ENCODE measurements at places on chromosomes 1 and 21.
A peak's percentile ranks its signal among the peaks of the same experiment; 100 is the strongest.

- DNase-seq = no peak
Measured at GRCh38 chr21:44935533-44935927, 4.3 kb upstream of the SLX9 start.

GRCh38 chr21:35398346-35398982 lies 349.4 kb upstream of the RUNX1 start:
- DNase-seq = no peak

- no peak for DNase-seq
Measured at GRCh38 chr1:109502364-109502851, 7.1 kb downstream of the AMIGO1 start.

DNA sequence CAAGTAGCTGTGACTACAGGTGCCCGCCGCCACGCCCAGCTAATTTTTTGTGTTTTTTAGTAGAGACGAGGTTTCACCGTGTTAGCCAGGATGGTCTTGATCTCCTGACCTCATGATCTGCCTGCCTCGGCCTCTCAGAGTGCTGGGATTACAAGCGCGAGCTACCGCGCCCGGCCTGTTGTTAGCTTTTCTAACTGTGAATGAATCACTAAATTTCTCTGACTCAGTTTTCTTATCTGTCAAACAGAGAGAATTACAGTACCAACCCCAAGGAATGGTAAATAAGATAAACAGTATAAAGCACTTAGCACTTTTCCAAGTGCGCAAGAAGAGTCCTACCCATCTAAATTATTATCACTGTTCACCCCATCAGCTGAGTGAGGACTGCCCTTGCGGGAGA lies 193.6 kb downstream of the VAV3 start:
- no peak for DNase-seq

DNA sequence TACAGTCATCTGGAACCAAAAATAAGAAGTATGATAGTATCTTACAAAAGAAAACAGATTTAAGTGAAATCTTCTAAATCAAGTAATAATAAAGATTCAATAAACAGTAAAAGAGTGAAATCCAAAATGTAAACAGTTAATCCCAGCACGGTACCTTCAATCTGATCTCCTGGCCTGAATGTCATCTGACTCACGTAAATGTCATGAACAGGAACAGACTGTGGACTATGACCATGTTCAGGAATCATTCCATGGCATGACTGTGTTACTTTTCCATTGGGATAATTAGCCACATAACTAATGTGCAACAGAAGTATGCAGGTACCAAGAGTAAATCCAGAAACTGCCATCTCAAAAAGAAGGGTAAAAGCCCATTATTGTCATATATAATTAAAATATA lies 18.0 kb downstream of the FRRS1 start:
- DNase-seq = no peak

GRCh38 chr1:214623430-214623829 lies 20.4 kb downstream of the CENPF start:
- DNase-seq = no peak

DNA sequence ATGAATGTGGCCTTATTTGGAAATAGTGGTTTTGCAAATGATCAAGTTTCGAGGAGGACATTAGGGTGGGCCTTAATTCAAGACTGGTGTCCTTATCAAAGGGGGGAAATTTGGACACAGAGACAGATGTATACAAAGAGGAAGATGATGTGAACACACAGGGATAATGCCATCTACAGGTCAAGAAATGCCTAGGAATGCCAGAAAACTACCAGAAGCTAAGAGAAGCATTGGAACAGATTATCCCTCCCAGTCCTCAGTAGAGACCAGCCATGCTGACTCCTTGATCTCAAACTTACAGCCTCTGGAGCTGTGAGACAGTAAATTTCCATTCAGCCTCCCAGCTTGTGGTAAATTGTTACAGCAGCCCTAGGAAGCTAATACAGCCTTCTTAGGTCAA lies 151.4 kb downstream of the PTGER3 start:
- DNase-seq = no peak

- no peak for DNase-seq
Measured at GRCh38 chr1:43225168-43225567, 44.6 kb upstream of the TMEM125 start.

GRCh38 chr1:111847466-111847865 lies 91.8 kb downstream of the DDX20 start:
- no peak for DNase-seq

- no peak for DNase-seq
Measured at GRCh38 chr1:29607236-29607635, 370.9 kb downstream of the PTPRU start.

GRCh38 chr1:203476216-203476814 lies 709 bp downstream of the PRELP start:
- no peak for DNase-seq

- no peak for DNase-seq
Measured at GRCh38 chr1:202105571-202106339, 17.0 kb upstream of the GPR37L1 start.

DNA sequence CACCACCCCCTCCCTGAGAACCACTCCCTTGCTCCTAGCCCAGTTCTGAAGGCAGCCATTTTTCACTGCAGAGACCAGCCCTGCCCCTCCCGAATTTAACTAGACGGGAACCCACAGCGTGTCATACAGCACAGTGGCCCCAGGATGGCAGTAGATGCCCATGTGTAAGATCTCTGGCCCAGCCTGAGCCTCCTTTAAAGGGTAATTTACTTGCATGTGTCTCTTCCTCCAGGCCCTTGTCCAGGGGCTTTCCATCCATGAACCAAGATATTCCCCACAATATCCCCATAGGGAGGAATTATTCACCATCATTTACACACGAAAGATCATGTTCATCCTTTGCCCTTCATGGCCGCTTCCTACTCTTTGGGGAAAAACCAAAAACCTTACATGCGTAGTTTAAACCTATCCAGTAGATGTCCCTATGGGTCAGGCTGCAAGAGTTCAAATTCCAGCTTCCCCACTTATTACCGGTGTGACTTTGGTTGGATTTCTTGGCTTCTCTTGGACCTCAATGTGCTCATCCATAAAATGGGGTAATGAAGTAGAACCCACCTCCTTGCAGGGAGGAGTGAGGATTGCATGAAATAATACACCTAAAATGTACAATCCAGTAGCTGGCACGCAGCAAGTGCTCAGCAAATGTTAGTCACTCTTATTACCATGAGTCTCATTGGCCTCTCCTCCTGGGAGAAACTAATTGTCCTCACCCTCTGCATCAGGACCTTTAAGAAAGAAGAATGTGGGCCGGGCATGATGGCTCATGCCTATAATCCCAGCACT lies 4.0 kb upstream of the LACTBL1 start:
- peak; percentile 60 for DNase-seq

GRCh38 chr1:57672346-57673140 lies 248.7 kb upstream of the DAB1 start:
- DNase-seq = no peak

DNA sequence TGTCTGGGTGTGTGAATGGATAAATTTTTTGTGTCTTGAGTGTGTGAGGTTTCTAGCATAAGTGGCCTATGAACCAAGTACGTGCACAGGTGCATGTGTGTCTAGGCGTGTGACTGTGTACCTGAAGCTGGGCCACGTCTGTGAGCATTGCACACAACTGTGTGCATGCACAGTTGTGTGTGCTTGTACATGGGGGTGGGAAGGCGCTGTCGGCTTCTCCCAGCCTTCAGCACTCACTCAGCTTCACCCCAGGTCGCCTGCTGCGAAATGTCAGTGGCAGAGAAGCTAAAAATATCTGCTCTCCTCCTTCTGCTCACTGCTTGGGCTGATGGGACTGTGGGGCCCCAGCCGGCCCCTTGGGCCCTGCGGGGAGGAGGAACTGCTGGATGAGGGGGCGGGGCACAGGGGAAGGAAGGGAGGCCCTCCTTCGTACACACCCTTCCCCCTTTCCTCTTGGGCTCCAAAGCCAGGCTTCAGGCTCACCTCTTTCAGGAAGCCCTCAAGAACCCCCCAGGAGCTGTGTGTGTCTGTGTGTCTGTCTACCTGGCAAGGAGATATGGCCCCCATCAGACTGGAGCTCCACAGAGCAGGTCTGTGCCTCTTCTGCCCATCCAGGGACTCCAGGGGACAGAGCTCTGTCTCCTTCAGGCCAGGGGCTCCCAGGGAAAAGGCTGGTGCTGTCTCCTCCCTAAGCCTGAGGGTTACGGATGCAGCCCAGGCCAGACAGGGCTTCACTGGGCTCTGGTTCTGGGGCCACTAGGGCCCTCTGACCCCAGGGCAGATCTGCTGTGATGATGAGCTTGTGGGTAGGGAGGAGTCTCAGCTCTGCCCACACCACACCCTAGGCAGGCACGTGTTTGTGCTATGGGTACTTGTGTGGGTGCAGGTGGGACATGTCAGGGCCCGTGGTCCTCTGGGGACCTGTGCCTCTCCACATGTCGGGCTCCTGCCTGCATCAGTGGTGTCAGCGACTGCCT lies 35.6 kb upstream of the WASF2 start:
- DNase-seq = no peak

DNA sequence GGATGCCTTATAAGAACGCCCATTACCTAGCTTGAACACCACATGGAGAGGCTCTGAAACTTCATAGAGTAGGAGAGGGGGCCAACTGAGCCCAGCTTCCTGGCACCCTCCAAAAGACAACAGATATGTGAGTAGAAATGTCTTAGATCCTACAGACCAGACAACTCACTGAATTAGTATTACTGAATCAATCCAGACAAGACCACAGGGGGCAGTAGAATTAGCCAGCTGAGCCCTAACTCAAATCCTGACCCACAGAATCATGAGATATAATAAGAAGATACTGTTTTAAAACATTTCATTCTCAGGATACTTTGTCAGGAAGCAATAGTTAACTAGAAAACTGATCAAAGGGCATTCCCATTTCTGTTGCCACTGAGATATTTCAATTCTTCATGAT lies 45.8 kb upstream of the C1orf21 start:
- DNase-seq = no peak

DNA sequence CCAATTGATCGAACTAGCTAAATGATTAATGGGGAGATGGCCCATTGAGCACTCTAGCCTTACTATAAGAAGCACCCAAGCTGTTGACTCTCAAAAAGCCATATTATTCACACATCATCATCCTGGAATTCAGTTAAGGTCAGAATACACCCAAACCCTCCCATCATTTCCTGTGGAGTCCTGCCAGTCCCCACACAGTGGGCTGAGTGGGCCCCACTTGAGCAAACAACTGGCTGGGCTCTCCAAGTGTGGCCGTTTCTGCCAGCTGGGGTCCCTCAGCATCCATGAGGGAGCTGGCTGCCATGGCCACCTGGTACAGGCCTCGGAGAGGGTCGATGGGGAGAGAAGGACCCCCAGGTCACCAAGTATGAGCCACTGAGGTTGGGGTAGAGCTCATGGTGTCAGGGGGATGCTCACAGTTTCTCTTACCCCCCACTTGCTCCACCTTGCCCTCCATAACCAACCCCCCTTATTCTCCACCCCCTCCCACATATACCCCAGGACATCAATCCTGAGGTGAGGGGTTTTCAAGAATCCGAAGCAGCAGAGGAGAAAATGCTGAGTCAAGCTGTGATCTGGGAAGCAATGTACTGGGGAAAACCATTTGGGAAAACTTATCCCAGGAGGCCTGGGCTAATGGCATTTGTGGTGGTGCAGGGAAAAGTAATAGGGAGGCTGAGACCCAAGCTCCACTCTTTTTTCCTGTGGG lies 60.3 kb downstream of the UBE2T start:
- DNase-seq = no peak

DNA sequence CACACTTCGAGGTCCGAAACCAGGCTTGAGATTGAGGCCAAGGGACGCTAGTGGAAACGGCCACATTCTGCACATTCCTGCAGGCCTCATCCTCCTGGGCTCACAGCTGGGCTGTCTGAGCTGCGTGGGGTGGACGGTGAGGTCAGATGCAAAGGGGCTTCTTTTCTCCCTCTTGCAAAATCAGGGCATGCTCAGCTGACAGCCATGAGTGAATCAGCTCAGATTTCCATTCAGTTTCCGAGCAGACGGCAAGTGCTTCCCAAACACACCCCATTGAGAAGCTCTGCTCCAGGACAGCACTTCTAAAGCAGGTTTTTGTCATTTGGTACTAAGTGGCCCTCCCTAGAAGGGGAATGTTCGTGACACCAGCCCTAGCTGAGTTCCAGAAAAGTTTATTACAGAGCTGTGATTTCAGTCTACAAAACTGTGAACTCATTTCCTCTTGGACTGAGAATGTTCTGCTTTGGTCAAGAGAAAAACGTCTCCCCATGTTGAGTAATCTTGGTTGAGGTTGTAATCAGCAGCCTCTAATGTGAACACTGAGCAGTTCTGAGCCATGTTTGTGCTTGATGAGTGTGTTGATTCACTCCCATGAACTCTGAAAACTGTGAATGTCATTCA lies 10.0 kb downstream of the PDPN start:
- DNase-seq = no peak

DNA sequence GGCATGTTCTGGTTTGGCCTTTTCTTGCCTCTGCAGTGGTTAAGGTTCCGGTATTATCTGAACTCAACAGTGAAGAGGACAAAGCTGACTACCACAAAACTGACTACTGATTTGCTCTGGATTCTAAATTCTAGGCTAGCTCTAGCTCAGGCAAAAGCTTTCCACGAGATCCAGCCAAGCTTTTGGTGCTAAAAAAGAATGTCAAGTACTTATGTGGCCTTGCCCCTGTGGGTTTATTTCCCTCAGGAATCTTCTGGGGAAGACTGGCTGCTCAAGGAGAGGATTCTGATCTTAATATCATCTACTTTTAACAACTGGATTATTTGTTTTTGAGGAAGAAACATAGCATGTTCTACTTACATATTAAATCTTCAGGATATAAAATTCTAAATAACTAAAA lies 26.1 kb upstream of the MTMR11 start:
- DNase-seq = no peak

DNA sequence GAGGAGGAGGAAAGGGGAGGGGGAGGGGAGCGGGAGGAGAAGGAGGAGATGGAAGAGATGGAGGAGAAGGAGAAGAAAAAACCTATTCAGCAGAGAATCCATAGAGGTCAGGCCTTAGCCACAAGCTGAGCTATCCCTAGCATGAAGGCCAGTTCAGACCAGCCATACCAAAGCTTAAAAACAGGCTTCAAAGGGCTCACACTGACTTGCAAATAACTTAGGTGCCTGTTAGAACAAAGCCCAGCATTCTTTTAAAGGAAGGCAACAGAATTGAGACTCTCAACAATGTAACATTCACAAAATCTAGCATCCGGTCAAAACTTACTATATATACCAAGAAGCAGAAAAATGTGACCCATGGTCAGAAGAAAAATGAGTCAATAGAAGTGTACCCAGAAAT lies 43.6 kb upstream of the IFFO2 start:
- DNase-seq = no peak

Measured in amniotic stem cell (primary cell).